Vagina (tissue), 2 donors: ENCODE measurements at places on chromosomes 7 and 10. TPM values are rescaled to one million over a fixed set of nuclear protein-coding genes. Genes with fewer than 3 reads are reported as not detected.

DNA sequence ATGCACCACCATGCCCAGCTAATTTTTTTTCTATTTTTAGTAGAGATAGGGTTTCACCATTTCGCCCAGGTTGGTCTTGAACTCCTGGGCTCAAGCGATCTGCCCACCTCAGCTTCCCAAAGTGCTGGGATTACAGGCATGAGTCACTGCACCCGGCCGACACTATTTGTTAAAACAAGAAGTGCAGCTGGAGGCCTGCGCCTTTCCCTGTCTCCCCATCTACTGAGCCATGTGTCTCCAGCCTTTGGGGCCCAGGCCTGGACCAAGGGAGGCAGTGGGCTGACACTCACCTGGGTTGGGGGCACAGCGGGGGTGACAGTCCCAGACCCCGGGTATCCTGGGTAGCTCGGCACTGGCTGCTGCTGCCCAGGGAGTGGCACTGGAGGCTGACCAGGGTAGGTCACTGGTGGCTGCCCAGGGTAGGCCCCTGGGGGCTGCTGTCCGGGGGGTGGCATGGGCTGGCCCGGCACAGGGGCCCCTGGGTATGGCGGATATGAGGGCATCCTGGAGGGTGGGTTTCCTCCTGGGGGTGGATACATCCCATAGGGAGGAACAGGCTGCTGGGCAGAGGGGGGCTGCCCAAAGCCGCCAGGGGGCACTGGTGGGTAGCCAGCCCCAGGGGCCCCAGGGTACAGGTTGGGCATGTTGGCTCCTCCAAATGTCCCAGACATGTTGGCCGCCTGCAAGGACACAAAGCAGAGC lies 36.3 kb downstream of the PLAC9 start:
- no peak for DNase-seq

DNA sequence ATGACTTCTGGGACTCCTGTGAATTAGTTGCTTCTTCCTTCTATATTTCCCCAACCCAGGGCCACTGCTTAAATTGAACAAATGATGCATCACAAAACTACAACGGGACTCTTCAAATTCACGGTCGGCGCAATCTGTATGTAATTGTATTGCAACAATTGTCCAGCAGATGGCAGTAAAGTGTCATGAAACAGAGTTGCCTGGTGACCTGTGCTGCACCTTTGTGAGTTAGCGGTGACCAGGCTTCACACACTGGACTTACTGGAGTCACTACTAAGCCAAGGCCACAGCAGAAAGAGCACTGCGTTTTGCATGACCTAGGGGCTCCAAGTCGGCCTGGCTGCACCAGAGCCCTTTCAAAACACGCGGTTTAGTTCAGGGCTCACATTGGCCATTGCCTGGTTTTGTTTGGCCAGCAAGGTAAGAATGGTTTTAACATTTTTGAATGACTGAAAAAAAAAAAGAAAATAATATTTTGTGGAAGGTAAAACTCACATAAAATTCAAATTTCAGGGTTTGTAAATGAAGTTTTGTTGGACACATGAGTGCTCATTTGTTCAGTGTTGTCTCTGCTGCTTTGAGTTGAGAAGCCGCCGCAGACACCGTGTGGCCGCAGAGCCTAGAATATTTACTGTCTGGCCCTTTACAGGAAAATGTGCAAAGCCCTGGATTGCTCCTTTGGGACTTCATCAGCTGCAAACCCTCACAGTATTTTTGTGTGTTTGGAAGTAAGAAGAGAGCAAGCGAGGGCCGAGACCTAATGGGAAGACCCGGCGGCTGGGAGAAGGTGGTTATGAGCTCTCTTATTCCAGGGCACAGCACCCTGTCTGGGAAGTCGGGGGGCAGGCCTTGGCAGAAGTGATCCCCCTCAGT lies 23.2 kb upstream of the ZNF32 start:
- no peak for DNase-seq

GRCh38 chr10:130363899-130364445 lies 227.8 kb downstream of the GLRX3 start:
- no peak for DNase-seq

ZNF727 gene
- 5.4 TPM for total RNA-seq
